ENCODE measurements at places on chromosomes 2 and 18. TPM values are rescaled to one million over a fixed set of nuclear protein-coding genes. Genes with fewer than 3 reads are reported as not detected.

GRCh38 chr2:104849618-104850141 is 4.2 kb upstream of the POU3F3 start:
- peaks cover 55% of the 10 kb centered on the region for H3K27me3 ChIP-seq
- peaks cover 8% of the 10 kb centered on the region for H3K4me1 ChIP-seq
- peak; percentile 17 for DNase-seq
- H3K36me3 ChIP-seq, result no peaks in the 10 kb centered on the region
- H3K27ac ChIP-seq, result no peak overlapping the region

Gene OR6B2
- total RNA-seq, result not detected

- DNase-seq, result no peak
- no peak overlapping the region for H3K27ac ChIP-seq
- no peaks in the 10 kb centered on the region for H3K4me1 ChIP-seq
- H3K36me3 ChIP-seq, result no peaks in the 10 kb centered on the region
- no peaks in the 10 kb centered on the region for H3K27me3 ChIP-seq
Observed at GRCh38 chr18:48608581-48608980, 69.8 kb downstream of the CTIF start.

DNA sequence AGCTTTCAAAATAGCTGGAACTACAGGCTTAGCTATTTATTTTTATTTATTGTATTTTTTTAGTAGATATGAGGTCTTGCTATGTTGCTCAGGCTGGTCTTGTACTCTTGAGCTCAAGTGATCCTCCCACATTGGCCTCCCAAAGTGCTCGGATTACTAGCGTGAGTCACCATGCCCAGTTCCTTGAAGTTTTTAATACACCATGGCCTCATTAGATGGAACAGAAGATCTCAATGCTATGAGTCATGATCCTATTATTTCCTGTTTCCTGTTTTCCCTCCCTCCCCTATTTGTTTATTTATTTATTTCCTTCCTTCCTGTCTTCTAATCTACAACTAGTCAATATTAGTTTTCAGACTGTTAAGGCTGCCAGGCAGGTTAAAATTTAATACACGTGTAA is 309.0 kb downstream of the CMPK2 start:
- no peaks in the 10 kb centered on the region for H3K27me3 ChIP-seq
- no peaks in the 10 kb centered on the region for H3K36me3 ChIP-seq
- no peaks in the 10 kb centered on the region for H3K4me1 ChIP-seq
- H3K4me3 ChIP-seq, result no peak overlapping the region

Data from Panc1 (cell line).